ENCODE measurements at places on chromosomes 6 and 20. TPM values are rescaled to one million over a fixed set of nuclear protein-coding genes. Genes with fewer than 3 reads are reported as not detected.

OPRM1 gene
- not detected for total RNA-seq

CRYBG1 gene
- 0.40 TPM for total RNA-seq

PSORS1C2 gene
- total RNA-seq, result not detected

SLC22A3 gene
- 44.9 TPM for total RNA-seq

TUBB1 gene
- total RNA-seq, result not detected

ITPR3 gene
- total RNA-seq, result 25.9 TPM

SLC22A1 gene
- 1.7 TPM for total RNA-seq

UNC93A gene
- total RNA-seq, result not detected

OOEP gene
- total RNA-seq, result not detected

CLVS2 gene
- total RNA-seq, result 0.08 TPM

ACOT8 gene
- total RNA-seq, result 18.0 TPM

REM1 gene
- total RNA-seq, result 0.18 TPM

HSPA12B gene
- 0.59 TPM for total RNA-seq

RGS17 gene
- total RNA-seq, result 3.2 TPM

C4A gene
- total RNA-seq, result 1.5 TPM

TCF21 gene
- total RNA-seq, result not detected

C6orf132 gene
- 1.9 TPM for total RNA-seq

SOBP gene
- 1.6 TPM for total RNA-seq

CAPN11 gene
- total RNA-seq, result not detected

RSPO3 gene
- 97.7 TPM for total RNA-seq
